C1 segment of cervical spinal cord (tissue), 14 donors: ENCODE measurements at places on chromosomes 2 and 18.

DNA sequence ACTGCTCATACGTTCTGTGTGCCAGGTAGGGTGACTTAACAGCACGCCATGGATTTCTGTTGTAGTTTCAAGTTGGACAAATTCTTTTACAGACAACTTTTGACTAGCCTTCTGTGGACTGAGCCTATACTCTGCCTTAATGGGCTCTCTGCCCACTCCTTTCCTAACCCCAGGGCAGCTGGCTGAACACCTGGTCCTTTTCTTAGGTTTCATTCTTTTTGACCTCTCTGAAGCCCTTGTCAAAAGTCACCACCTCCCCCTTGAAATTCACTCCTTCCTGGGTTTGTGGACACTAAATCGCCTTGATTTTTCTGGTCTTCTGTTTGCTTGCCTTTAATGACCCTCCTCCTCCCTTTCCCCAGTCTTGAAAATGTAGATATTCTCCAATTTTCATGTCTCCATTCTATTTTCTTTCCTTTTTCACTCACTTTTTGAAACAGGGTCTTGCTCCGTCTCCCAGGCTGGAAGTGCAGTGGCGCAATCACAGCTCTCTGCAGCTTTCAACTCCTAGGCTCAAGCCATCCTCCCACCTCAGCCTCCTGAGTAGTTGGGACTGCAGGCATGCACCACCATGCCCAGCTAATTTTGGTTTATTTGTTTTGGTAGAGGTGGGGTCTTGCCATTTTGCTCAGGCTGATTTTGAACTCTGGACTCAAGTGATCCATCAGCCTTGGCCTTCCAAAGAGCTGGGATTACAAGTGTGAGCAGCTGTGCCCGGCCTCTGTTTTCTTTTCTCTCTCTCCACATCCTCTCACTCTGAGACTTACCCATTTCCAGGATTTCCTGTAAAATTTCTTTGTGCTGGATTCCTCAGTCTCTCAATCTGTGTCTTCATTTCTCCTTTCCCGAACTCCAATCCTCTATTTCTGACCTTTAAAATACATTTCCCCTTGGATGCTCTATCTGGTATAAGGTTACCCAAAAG lies 112.9 kb downstream of the PLB1 start:
- no peak for DNase-seq

DNA sequence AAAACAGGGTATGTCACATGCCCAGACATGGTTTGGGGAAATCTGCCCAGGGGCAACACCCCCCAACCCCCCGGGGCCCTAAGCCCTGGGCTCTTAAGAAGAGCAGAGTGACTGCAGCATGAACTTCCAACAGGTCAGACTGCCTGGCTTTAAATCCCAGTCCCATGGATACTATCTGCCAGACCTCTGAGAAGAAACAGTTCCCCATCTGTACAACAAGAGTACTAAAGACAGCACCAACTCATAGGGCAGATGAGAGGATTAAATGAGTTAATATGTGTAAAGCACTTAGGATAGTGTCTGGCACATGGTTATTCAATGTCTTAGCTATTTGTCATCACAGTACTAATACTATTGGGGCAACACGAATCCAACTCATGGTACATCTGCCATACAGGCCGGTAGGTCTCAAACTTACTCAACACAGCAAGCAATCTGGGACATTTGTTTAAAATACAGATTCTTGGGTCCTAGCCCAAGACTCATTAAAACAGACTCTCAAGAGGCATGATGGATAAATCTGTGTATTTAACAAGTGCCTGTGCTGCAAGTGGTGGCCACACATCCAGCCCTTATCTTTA lies 23.4 kb downstream of the CDH2 start:
- no peak for DNase-seq

GRCh38 chr2:218290316-218291261 lies 1.7 kb downstream of the TMBIM1 start:
- DNase-seq: no peak

DNA sequence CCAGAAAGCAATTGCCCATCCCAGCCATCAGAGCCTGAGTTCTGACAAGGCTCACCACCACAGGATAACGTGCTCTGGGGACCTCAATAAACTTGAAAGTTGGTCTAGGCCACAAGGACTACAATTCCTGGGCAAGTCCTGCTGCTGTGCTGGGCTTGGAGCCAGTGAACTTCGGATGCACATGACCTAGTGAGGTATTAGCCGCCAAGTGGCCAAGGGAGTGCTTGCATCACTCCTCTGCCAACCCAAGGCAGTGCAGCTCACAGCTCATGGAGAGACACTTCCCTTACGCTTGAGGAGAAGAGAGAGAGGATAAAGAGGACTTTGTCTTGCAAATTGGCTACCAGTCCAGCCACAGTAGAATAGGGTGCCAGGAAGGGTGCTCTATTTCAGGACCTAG lies 219.6 kb downstream of the MBD2 start:
- no peak for DNase-seq

- DNase-seq: no peak
Observed at GRCh38 chr18:10804126-10804525, 278.3 kb downstream of the NAPG start.

GRCh38 chr18:26307161-26307773 lies 81.0 kb downstream of the TAF4B start:
- no peak for DNase-seq

DNA sequence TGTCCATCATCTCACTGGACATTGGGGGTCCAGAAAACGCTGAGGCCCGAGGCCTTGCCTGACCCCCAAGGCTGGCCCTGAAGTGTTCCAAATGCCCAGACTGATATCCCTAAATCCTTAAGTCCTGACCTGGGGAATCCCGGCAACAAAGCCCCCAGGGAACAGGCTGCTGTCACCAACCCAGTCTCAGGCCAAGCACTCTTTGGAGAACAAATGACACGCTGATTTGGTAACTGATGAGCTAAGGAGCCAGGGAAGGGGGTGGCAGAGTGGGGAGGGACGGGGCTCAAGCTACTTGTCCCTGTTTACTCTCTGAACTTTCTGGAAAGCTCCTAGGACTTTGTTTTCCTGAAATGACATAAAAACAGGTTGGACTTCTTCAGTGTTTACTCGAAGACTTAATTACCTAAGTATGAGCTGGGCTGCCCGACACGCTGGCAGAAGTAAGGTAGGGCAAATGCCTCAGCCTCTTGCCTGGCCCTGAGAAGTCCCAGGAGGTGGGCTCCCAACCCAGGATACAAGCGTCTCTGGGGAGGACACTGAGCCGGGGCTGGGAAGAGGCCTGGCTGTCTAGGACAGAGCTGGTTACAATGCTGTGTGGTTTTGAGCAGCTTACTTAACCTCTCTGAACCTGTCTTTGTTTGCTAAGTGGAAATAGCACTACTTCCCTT lies 105.5 kb upstream of the GLI2 start:
- DNase-seq: no peak

- DNase-seq: no peak
Observed at GRCh38 chr2:160367887-160368286, 125.7 kb downstream of the RBMS1 start.

DNA sequence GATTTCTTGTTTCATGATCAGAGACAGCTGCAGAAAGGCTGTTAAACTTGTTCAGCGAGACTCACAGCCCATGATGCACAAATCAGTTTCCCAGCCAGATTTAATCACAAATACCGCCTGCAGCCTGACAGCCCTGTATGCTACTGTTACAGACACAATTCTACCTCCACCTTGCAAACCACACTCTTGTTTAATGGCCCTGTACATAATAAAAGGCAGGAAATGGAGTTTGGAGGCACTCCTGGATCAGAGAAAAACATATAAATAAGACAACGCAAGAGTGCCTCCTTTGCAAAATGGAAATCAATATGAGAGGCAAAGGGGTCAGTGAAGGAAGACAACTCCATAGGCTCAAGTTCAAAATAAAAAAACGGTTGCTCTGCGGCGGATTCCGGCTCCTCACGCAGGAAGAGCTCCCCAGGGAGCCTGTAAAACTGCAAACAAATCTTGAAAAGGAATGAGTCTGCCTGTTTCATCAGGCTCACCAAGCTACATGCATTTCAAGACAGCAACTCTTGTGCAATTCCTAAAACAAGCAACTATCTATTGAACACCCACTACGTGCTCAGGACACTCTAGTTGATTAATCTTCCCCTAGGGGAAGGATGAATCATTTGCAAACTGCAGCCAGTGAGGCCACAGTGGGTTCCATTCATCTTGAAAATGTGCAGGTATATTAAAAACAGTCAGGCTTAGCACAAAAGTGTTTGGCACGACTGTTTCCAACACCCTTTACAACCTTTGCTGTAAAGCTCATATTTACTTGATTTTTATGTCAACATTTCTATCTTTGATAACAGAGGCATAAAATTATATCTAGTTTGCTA lies 37.5 kb downstream of the TBC1D8 start:
- no peak for DNase-seq

GRCh38 chr2:66331176-66331575 lies 103.7 kb upstream of the MEIS1 start:
- DNase-seq: no peak

GRCh38 chr18:34637094-34637801 lies 72.8 kb upstream of the DTNA start:
- DNase-seq: no peak

GRCh38 chr2:8803658-8804379 lies 33.6 kb downstream of the KIDINS220 start:
- DNase-seq: no peak

GRCh38 chr2:78999406-78999805 lies 26.1 kb upstream of the REG3G start:
- DNase-seq: no peak

DNA sequence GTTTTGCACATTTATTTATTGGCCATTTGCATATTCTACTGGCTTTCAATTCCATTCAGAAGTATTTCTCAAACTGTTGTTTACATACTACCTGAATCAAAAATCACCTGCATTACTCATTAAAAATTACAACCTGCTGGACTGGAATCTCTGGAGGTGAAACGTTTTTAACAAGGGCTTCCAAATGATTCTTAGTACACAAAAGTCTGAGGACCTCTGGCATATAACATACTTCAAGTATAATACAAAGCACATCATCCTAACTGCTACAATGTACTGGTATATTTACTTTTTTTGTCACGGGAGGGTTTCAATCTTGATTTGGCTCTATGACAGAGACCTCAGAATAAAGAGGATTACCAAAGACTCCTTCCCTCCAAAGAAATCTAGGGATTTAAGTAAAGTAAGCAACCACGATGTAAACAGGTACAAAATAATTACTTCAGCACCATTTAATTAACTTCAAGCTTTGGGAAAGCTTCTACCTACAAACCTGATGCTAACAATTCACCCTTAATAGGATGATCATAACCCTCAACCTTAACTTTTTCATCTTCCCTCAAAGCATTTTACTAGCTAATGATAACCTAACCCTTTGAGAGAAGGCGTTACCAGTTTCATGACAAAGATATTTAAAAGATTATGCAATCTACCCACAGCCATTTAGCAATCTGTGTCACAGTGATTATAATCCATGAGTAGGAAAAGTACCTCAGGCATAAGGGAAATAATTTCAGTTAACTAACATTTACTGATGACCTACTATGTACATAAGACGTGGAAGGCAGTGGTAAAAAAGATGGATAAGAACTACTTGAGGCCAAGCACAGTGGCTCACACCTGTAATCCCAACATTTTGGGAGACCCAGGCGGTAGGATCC lies 24.7 kb downstream of the ATAD2B start:
- no peak for DNase-seq

GRCh38 chr2:205903549-205904129 lies 182.3 kb downstream of the INO80D start:
- no peak for DNase-seq

- no peak for DNase-seq
Observed at GRCh38 chr2:85584857-85585780, 888 bp downstream of the VAMP5 start.

- DNase-seq: no peak
Observed at GRCh38 chr2:66495788-66496640, 61.1 kb downstream of the MEIS1 start.

- no peak for DNase-seq
Observed at GRCh38 chr2:178592655-178593054, 112.4 kb downstream of the PLEKHA3 start.

- DNase-seq: no peak
Observed at GRCh38 chr2:43218702-43219382, 7.6 kb downstream of the ZFP36L2 start.
